Activated T-cell treated with anti-CD3 and anti-CD28 coated beads, Interleukin-2, amount 50 U/mL, for 72 hours (primary cell): ENCODE measurements at places on chromosomes 11 and 22. TPM values are rescaled to one million over a fixed set of nuclear protein-coding genes. Genes with fewer than 3 reads are reported as not detected.
A peak's percentile ranks its signal among the peaks of the same experiment; 100 is the strongest.

DNA sequence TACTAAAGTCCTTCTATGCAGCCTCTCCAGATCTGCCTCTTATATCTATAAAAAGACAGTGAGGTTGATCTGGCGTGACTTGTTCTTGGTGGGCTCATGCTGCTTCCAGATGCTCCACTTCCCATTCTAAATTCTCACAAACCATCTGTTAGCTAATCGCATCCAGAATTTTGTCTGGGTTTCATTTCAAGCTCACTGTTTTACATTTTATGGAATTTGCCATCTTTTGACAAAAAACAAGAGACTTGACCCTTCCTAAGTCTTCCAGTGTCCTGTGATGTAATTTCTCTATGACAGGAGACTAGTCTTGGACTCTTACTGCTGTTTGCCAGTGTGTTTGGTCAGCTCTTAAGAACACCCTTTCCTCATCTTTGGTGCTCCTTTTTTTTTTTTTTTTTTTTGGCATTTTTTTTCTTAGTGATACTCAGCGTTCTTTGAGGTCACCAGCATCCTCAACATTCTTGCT, 23.0 kb downstream of the CRKL start:
- H3K27me3 ChIP-seq = no peaks in the 10 kb centered on the region
- H3K36me3 ChIP-seq = peaks cover 24% of the 10 kb centered on the region
- H3K4me3 ChIP-seq = no peak overlapping the region
- DNase-seq = no peak
- peaks cover 81% of the 10 kb centered on the region for H3K4me1 ChIP-seq

- no peaks in the 10 kb centered on the region for H3K27me3 ChIP-seq
- no peak for DNase-seq
- H3K4me1 ChIP-seq = peaks cover 10% of the 10 kb centered on the region
- H3K4me3 ChIP-seq = no peak overlapping the region
These were observed 4.8 kb downstream of the TRIM3 start for GRCh38 chr11:6468712-6469495.

- H3K4me1 ChIP-seq = no peaks in the 10 kb centered on the region
- DNase-seq = no peak
- H3K36me3 ChIP-seq = no peaks in the 10 kb centered on the region
- H3K27ac ChIP-seq = no peak overlapping the region
- H3K4me3 ChIP-seq = no peak overlapping the region
- H3K27me3 ChIP-seq = no peaks in the 10 kb centered on the region
These were observed 226.2 kb upstream of the BLID start for GRCh38 chr11:122342089-122342744.

- H3K4me3 ChIP-seq = peak overlapping the region; percentile 84
- H3K27me3 ChIP-seq = peaks cover 17% of the 10 kb centered on the region
- peaks cover 36% of the 10 kb centered on the region for H3K4me1 ChIP-seq
These were observed 1.2 kb downstream of the PHLDA2 start for GRCh38 chr11:2927851-2928604.

GRCh38 chr11:8384199-8384821, 120.6 kb upstream of the LMO1 start:
- H3K36me3 ChIP-seq = no peaks in the 10 kb centered on the region
- H3K27me3 ChIP-seq = no peaks in the 10 kb centered on the region
- no peak overlapping the region for H3K4me3 ChIP-seq
- H3K27ac ChIP-seq = no peak overlapping the region

Gene FBLN1
- total RNA-seq = not detected

DNA sequence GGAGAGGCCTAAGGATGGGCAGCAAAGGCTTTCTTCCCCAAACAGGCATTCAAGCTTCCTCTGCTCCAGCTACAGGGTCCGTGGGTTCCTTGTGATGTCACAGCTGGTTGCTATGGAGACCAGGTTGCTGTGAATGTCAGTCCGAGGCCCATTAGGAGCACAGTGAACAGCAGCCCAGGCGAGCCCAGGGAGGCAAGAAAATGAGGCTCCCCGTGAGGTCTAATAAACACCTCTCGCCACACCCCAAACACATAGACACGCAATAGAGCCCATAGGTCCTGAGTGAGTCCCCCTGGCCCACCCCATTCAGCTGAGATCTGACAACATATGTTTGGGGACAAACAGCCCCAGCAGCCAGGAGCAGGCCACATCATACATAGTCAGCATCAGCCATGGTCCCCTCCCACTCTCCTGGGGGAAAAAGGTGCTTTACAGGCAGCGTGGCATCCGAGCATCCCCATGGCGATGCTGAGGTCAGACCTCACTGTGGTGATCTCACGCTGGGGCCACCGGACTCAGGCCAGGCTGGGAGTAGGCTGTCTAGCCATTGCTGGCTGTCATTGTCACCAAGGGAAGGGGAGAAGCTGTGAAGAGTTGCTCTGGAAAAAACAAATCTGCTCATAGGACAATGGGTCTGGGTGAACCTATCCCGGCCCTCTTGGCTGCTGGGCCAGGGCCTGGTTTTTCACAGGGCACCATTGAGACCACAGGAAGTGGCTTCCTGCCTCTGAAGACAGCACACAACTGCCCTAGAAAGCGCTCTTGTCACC, 23.1 kb upstream of the TP53I11 start:
- no peaks in the 10 kb centered on the region for H3K27me3 ChIP-seq
- no peaks in the 10 kb centered on the region for H3K36me3 ChIP-seq
- DNase-seq = no peak
- H3K4me1 ChIP-seq = no peaks in the 10 kb centered on the region
- H3K27ac ChIP-seq = no peak overlapping the region

GRCh38 chr11:92154110-92154509, 70.5 kb upstream of the FAT3 start:
- H3K27ac ChIP-seq = no peak overlapping the region
- no peaks in the 10 kb centered on the region for H3K4me1 ChIP-seq
- H3K36me3 ChIP-seq = no peaks in the 10 kb centered on the region
- no peaks in the 10 kb centered on the region for H3K27me3 ChIP-seq

DNA sequence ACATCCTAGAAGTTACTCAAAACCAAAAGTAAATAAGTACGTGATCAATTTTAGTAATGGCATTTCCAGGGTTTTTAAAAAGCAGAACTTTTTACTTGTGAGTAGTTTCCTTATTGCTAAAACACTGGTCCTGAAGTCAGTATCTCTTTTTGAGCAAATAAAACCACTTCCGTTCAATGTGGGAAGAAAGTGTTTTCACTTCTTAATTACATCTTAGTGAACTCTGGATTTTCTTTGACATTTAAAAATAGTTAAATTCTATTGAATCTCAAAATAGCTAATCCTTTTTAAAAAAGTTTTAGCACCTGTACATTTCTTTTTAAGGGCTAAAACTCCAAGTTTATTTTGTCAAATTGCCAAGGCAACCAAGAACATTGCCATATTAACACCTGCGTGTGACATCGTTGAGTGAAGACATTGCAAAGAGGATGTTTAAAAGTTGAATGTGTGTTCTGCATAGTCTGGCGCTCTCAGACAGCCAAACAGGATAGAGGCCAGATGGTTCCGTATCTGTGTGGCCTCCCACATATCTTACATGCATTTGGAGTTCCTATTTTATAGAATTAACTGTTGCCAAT, 17.2 kb upstream of the OR5B21 start:
- H3K27me3 ChIP-seq = no peaks in the 10 kb centered on the region
- peak overlapping the region; percentile 97 for H3K27ac ChIP-seq
- H3K4me3 ChIP-seq = peak overlapping the region; percentile 84
- DNase-seq = no peak
- H3K36me3 ChIP-seq = peaks cover 13% of the 10 kb centered on the region

Gene RFPL2
- total RNA-seq = 0.50 TPM

DNA sequence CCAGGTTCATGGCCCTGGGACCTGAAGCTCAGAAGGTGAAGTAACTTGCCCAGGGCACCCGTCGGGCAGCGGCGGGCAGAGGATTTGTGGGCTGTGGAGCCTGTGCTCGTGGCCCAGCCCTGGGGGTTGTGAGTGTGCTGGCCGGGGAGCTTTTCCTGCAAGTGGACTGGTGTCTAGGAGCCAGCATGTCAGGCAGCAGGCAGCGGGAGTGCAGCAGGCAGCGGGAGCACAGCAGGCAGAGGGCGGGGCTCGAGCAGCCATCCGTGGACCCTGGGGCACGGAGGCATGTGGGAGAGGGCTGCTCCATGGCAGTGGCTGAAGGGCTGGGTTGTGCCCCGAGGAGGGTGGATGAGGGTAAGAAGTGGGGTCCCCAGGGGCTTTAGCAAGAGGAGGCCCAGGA, 72.7 kb upstream of the PPP6R3 start:
- H3K4me3 ChIP-seq = no peak overlapping the region
- no peaks in the 10 kb centered on the region for H3K27me3 ChIP-seq
- no peaks in the 10 kb centered on the region for H3K4me1 ChIP-seq
- DNase-seq = no peak
- H3K36me3 ChIP-seq = no peaks in the 10 kb centered on the region
- no peak overlapping the region for H3K27ac ChIP-seq

Gene MUC5AC
- total RNA-seq = not detected

Gene SLC35E4
- 8.8 TPM for total RNA-seq

GRCh38 chr11:2168286-2169004, 3.2 kb downstream of the TH start:
- no peak overlapping the region for H3K27ac ChIP-seq
- no peak for DNase-seq
- H3K4me3 ChIP-seq = no peak overlapping the region

Gene CRACR2B
- total RNA-seq = 5.5 TPM

Gene YPEL1
- 4.4 TPM for total RNA-seq

DNA sequence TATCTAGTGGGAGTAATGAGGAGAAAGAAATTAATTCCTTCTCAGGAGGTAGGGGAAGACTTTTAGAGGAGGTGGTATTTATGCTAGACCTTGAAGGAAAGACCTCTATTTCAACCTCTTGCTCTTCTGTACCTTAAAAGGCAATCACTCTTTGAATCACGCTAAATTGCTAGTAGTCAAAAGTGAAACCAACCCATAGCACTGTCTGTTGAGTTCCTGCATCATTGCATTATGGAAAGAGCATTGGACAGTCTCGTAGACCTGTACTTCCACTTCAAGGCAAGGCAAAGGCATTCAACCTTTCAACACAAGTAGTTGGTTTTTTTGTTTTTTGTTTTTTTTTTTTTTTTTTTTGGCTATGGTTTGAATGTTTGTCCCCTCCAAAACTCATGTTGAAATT, 770.4 kb downstream of the ETS1 start:
- no peak overlapping the region for H3K27ac ChIP-seq
- no peak overlapping the region for H3K4me3 ChIP-seq
- DNase-seq = no peak
- no peaks in the 10 kb centered on the region for H3K4me1 ChIP-seq
- H3K27me3 ChIP-seq = peaks cover 2% of the 10 kb centered on the region
- H3K36me3 ChIP-seq = no peaks in the 10 kb centered on the region

DNA sequence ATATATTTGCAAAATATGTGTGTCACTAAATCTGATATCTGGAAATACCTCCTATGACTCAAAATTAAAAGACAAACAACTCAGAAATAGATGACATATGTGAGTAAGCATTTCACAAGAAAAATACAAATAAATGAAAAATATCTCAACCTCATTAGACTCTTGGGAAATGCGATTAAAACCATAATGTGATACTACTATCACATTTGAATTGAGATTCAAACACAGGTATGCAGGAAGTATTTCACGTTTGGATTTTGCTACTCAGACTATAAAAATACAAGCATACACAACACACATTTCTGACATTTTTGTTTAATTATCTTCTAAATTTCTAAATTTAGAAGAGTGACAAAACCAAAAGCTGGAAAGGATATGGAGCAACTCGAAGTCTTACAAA, 811.9 kb upstream of the LRRC4C start:
- no peak overlapping the region for H3K27ac ChIP-seq
- no peak for DNase-seq
- H3K4me1 ChIP-seq = no peaks in the 10 kb centered on the region
- H3K36me3 ChIP-seq = no peaks in the 10 kb centered on the region
- H3K27me3 ChIP-seq = no peaks in the 10 kb centered on the region

DNA sequence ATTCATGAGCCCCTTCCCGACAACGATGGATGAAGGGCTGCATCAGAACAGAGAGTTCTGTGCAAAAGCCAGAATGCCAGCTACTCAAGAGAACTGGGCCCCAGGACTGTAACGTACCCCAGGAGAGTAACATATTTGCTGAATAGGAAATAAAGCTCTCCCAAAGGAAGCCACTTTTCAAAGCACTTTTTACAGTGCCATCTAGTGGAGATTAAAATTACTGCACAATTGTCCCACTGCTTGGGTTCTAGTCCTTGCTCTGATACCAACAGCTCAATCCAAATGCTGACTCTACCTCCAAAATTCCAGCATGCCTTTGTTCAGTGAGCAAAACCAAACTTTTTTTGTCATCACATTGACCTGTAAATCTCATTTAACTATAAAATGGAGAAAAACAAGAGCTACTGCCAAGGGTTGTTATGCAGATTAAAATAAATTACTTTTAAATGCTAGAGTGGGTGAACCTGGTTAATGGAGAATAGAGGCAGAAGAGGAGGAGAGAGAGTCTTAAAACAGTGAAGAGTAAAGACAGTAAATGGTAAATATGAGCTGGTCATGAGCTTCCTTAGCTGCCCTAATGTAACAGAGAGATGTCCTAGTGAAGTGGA, 87.6 kb upstream of the FSHB start:
- no peak overlapping the region for H3K4me3 ChIP-seq
- no peak for DNase-seq
- no peak overlapping the region for H3K27ac ChIP-seq
- no peaks in the 10 kb centered on the region for H3K4me1 ChIP-seq

Gene MRGPRX4
- not detected for total RNA-seq
